NCI-H510A (cell line): ENCODE measurements at places on chromosomes 4 and X.

DNA sequence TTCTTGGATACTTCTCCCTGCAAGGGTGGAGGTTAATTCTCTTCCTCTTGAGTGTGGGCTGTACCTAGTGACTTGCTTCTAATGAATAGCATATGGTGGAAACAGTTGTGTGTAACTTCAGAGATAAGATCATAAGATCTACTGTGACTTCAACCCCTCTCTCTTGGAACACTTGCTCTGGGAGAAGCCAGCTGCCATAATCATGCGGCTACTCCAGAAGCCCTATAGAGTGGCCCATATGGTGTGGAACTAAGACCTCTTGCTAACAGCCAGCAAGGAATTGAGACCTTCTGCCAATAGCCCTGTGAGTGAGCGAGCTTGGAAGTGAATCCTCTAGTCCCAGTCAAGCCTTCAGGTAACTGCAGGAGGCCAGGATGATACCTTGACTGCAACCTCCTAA is 81.1 kb downstream of the RBMX2 start:
- no peak for DNase-seq

DNA sequence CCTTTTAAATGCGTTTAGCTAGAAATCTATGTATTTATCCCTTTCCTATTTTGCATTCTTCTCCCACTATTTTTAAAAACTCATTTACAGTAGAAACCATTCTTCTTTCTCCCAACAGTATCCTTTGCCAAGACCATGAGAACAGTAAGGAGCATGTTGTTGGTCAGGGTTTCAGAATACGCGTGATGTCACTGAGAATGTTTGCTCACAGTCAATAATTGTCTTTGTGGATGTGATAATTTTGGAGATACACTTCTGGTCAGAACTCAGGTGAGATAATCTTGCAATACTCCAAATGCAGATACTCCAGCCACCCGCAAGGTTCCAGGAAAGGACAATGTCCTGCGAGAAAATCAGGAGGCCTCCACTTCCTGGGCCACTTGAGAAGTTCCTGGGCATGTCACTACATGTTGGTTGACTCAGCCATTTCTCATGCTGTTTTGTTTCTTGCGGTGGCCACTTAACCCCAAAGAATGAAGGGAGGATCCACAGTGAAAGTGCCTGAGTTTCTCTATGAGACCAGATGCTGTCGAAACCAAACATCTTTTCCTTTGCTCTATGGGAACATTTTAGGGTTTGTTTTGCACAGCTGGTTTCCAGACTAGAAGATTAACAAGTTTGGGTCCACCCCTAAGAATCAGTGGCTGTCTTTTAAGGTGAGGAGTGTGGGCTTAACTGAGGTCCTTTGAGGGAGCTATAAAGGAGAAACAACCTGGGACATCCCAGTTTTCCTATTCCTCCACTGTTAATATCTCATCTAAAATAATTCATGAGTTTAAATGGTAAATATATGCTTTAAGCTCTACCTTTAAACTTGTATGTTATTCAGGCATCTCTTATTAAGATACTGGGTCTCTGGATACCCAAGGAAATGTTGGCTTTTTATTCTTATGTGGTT is 116.0 kb downstream of the SOWAHB start:
- peak; percentile 74 for DNase-seq

DNA sequence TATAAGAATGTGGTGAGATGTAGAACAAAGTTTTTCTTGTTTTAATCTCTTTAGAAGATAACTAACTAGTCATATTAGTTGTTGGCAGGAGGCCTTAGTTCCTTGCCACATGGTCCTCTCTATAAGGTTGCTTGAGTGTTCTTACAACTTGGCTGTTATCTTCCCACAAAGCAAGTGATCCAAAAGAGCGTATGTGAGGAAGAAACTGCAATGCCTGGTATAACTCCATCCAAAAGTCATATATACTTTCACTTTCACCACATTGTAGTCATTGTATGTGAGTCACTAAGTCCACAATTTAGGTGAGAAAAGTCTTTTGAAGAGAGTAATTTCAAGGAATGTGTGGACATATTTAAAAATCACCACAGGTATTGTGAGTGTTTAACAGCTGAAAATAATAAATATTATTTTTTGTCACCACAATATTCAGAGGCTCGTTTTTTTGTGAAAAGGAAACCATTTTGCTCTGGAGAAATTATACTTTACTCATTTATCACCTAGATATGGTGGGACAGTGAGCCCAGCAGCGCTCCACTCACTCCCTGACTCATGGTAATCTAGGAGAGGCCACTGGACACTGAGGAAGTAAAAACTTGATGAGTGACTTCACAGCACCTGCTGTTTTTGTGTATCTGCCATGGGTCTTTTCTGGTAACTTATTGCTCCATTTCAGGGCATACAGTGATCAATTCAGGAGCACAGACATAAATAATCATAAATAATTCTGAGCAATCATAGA is 369.4 kb upstream of the NDST3 start:
- DNase-seq = no peak

- DNase-seq = no peak
Observed at GRCh38 chr4:108590776-108591175, 29.6 kb upstream of the RPL34 start.

- no peak for DNase-seq
Observed at GRCh38 chr4:145679991-145680455, at the start of gene C4orf51. C4orf51 (plus strand) TSS chr4:145680146; CDS start chr4:145680204, 58 bp downstream.

DNA sequence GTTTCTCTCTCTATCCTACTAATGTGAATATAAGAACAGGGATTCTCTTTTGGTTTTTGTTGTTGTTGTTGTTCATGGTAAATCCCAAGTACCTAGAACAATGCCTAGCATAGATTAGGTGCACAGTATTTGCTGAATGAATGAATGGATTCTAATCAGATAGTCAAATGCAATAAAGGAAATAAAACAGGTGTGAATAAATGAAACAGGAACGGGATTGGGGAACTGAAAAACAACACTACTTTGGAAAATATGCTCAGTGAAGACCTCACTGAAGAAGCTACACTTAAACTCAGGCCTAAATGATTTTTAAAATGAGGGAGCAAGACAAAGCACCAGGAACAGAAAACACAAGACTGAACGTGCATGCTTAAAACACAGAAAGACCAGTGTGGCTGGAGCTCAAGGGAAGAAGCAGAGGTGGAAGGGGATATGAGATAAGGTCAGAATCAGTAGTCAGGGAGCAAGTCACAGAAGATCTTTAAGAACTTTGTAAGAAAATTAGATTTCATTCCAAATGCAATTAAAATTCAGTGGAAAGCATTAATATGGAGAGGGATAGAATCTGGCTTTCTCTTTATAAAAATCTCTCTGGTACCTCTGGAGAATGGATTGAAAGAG is 144.7 kb downstream of the ZAR1 start:
- no peak for DNase-seq

DNA sequence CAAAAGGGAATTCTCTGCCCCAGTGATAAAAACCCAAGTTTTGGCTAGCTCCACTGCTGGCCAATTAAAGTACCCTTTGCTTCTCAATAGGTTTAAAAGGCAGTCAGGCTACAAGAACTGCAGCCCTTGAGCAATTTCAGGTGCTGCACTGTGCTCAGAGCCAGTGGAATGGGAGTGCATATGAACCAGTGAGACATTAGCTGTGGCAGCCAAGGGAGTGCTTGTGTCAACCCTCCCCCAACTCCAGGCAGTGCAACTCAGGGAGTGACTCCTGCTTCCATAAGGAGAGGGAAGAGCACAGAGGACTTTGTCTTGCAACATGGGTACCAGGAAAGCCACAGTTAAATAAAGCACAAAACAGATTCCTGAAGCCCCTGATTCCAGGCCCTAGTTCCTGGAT is 61.6 kb upstream of the VAMP7 start:
- no peak for DNase-seq

GRCh38 chr4:95544113-95545103 is 4.4 kb downstream of the UNC5C start:
- no peak for DNase-seq

- no peak for DNase-seq
Observed at GRCh38 chr4:16713271-16713670, 185.2 kb downstream of the LDB2 start.

- DNase-seq = no peak
Observed at GRCh38 chr4:84573385-84574068, 9.4 kb upstream of the CDS1 start.

DNA sequence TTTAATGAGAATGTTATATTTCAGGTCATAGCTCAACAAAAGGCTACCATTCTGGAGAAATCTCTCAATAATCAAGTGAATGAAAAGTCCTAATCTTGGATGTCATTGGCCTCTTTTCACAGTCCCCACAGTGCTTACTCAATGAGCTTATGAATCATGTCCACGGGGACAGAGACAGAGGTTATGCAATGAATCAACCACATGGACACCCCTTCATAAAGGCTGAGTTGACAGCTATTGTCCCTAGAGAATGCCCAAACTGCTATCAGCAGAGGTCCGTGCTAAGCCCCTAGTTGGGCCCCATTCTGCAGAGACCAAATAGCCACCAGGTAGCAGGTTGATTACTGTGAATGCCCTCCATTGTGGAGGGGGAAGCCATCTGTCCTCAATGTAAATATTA is 158.1 kb downstream of the LHFPL1 start:
- no peak for DNase-seq

GRCh38 chr4:75285837-75286236 is 228.4 kb downstream of the RCHY1 start:
- no peak for DNase-seq
